Stimulated activated CD4-positive, alpha-beta T cell treated with anti-CD3 and anti-CD28 coated beads, Interleukin-12 subunit alpha, Interleukin-12 subunit beta, amount 100 ng/mL, for 24 hours (primary cell): ENCODE measurements at places on chromosomes 1 and 21.

- no peak for DNase-seq
These were observed 4.4 kb upstream of the FASLG start for GRCh38 chr1:172654535-172654934.

DNA sequence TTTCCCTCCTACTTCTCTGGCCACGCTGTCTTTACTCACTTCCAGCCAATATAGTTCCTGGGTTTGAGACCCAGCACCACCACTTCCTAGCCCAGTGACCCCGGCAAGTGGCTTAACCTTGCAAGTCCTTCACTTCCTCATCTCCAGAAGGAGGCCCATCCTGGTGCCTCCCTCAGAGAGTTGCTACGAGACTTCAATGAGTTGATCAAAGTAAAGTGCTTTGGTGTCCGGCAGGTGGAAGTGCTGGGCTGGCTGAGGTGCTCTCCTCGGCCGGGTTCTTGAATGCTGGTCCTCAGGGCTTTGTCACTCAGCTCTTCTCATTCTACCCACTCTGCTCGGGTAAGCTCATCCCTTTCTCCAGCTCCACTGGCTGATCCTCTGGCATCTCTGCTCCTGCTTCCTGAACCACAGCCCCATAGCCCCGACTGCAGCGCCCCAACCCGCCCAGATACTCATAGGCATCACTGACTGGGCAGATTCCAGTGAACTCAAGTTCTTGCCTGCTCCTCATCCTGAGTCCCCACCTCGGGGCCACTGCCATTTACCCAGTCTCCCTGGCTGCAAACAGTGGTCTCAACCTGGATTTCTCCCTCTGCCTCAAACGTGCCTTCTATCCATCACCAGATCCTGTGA is 75.8 kb upstream of the WNT4 start:
- no peak for DNase-seq

- no peak for DNase-seq
These were observed 104.1 kb upstream of the TMPRSS2 start for GRCh38 chr21:41611966-41612606.

DNA sequence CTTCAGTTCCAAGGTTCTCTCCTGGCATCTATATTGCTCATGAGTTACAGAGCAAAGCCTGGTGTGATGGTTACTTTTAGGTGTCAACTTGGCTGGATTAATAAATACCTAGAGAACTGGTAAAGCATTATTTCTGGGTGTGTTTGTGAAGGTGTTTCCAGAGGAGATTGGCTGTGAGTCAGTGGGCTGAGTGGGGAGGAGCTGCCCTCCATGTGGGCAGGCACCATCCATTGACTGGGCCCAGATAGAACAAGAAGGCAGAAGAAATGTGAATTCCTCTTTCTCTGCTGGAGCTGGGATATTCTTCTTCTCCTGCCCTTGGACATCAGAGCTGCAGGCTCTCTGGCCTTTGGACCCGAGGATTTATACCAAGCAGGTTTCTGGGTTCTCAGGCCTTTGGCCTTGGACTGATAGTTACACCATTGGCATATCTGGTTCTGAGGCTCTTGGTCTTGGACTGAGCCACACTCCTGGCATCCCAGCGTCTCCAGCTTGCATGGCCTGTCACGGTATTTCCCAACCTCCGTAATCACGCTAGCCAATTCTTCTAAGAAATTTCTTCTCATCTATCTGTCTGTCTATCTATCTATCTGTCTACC is 44.5 kb downstream of the B3GALT5 start:
- no peak for DNase-seq

DNA sequence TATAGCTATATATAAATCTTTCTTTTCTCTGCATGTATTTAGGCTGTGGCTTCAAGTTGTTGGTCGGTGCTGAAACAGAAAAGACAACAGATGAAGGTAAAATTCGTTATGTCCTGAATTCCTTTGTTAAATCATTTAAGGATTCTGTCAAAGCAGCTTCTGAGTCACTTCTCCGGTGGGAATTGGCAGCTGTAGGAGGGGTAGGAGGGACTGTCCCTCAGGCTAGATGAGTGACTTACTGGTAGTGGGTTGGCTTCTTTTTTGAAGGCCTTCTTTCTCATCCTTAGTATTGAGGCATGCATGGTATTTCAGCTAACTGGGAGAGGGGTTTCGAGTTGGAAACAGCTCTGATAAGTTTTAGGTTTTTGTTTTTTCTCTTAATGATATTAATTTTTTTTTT is 22.1 kb upstream of the NEXN start:
- DNase-seq = no peak

GRCh38 chr1:46539972-46540371 is 11.5 kb downstream of the KNCN start:
- DNase-seq = no peak

- DNase-seq = no peak
These were observed 17.3 kb downstream of the C8B start for GRCh38 chr1:56948403-56949023.

DNA sequence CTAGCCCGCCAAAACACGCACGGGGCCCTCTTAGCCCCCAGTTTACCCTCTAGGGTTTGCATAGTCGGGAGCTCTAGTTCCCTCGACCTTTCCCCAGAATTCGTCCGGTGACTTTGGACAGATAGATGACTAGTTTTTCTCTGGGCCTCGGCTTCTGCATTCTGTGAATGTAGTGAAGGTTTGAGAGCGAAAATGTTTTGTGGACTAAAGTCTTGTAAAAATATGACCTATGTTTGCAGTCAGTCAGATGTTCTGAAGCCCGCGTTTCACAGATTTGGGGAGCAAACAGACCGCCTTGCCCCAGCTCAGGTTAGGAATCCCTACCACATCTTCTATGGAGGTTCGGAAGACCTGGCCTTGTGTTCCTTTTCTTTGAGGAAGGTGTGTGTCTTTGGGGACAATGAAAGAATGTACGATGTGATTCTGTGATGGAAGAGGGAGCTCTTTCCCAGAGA is 401 bp downstream of the UQCRH start:
- no peak for DNase-seq

- no peak for DNase-seq
These were observed 93.3 kb downstream of the PDE9A start for GRCh38 chr21:42746593-42747275.

DNA sequence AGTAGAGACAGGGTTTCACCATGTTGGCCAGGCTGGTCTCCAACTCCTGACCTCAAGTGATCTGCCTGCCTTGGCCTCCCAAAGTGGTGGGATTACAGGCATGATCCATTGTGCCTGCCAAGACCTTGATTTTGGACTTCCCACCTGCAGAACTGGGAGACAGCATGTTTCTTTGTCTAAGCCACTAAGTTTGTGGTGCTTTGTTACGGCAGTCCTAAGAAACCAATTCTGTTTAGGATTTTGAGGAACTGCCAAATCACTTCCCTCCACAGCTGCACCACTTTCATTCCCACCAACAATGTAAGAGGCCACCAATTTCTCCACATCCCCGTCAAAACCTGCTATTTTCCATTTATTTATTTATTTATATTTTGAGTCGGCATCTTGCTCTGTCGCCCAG is 46.1 kb downstream of the CHAF1B start:
- no peak for DNase-seq

DNA sequence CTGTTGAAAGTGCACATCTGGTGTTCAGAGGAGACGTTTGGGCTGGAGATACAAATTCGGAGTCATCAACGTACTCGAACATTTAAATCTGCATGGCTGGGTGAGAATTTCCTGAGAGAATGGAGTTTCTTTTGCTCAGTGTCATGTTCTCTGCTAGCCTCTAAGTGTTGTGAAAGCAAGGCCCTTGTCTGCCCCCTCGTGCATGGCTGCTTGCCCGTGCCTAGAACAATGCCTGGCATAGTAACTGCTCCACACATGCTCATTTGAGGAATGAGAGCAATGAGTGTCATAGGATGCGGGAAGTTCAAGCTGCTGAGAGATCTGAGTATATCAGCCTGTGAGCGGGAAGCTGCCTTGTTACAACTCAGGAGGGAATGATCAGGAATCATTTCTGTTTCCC is 171.1 kb upstream of the CSF3R start:
- no peak for DNase-seq

GRCh38 chr1:84141182-84142003 is 2.7 kb upstream of the PRKACB start:
- DNase-seq = no peak

GRCh38 chr1:169043823-169044222 is 62.7 kb upstream of the ATP1B1 start:
- DNase-seq = no peak
